ENCODE measurements at places on chromosomes 2 and 18.

DNA sequence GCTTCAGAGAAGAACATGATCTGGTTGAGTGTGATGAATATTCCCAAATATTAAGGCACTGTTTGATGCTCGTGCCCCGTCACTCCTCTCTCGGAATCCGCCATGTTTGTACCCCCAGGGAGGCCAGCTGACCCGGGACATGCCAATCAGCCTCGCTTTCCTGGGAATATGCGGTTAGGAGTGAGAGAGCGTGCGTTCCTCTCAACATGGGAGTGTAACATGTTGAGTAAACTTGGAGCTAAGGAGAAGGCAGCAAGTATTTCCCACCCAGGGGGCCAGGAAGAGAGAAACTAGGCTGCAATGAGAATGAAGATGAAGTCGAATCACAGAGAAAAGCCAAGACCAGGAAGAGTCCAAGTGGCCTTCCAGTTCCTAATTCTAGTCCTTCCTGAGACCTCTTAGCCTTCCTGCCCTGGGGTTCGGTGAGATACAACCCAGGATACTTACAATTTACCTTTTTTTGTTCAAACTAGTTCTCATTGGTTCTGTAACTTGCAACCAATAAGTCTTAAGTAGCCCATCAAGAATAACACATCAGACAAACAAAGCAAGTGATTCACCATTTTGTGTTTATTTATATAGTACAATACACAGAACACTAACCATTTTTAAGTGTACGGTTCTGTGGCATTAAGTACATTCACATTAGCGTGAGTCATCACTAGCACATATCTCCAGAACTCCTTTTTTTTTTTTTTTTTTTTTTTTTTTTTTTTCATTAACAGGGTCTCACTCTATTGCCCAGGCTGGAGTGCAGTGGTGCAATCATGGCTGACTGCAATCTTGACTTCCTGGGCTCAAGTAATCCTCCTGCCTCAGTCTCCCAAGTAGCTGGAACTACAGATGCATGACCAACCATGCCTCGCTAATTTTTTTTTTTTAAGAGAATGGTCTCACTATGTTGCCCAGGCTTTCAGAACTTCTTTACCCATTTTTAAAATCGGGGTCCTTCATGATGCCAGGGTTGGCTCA is 36.4 kb upstream of the SLC1A4 start:
- no peak for DNase-seq

DNA sequence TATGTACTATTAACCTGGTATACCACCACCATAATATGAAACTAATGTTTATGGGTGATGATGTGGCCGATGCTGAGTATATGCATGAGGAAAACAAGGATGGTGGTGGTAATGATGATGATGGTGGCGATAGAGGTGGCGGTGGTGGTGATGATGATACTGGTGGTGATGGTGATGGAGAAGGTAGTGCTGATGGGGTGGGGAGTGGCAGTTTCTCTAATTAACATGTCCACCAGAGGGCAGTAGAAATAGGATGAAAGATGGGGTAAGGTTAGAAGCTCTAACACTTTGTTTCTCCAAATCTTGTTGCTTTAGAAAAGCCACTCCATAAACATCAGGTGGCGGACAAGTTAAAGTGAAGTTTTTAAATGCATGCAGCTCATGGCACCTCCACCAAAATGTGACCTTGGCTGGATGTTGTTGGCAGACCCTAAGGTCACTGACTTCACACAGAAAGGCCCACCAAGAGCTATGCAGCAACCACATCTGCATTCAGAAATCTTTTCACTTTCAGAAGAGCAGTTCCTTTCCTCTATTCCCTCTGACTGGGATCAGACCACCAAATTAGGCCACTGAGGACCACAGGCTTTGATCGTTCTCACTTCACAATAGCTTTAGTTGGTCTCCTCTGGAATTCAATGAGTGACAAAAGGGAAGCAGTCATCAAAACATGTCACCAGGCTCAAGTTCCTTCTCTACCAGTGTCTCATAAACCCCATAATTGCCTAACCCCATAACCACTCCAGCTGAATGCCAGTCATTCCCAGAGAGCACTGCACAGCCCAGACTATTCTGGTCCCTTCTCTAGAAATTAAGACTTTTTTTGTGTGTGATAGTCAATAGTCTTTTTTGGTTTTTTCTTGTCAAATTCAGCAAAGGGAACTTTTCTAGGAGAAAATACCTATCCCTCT is 7.5 kb upstream of the BCL11A start:
- DNase-seq: peak; percentile 87

DNA sequence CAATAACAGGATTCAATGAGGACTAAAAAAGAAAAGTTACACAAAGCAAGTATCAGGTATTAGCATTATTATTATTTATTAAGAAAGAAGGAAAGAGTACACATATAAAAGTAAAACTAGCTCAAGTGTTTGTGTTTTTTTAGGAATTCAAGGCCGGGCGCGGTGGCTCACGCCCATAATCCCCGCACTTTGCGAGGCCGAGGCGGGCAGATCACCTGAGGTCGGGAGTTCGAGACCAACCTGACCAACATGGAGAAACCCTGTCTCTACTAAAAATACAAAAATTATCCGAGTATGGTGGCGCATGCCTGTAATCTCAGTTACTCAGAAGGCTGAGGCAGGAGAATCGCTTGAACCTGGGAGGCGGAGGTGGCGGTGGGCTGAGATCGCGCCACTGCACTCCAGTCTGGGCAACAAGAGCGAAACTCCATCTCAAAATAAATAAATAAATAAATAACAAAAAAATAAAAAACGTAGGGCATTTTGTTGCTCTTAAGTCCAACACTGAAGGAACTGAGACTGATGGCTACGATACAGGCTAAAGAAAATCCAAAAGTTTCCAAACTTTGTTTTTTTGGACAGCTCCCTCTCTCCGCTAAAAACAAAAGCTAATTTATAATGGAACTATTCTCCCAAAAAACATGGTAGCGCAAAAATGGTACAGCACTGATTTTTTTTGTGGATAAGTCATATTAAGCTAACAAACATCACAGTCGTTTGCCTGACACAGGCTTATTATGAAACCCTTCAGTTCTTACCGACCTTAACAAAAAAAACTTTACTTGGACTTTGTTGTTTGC is 1.7 kb downstream of the TRAPPC8 start:
- no peak for DNase-seq

- peak; percentile 48 for DNase-seq
These were observed 20.6 kb downstream of the TMEM87B start for GRCh38 chr2:112075490-112076260.

DNA sequence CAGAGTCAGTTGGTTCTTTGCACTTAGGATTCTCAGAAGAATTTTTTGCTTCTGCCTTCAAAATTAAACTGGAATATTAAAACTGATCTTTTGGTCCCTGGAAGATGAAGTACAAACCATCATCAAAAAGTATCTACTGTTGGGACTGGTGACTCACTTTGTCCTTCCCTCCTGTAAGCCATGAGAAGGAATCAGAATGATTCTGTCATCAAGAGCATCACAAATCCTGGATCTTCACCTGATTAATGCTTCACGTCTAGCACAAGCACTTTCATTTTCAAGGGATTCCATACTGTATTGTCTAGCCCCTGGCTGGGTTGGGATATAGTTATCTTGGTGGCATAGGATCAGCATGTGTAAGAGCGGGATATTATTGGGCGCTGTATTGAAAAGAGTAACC is 69.3 kb upstream of the CYP1B1 start:
- no peak for DNase-seq

- no peak for DNase-seq
These were observed 15.8 kb upstream of the FEZ2 start for GRCh38 chr2:36613801-36614200.

DNA sequence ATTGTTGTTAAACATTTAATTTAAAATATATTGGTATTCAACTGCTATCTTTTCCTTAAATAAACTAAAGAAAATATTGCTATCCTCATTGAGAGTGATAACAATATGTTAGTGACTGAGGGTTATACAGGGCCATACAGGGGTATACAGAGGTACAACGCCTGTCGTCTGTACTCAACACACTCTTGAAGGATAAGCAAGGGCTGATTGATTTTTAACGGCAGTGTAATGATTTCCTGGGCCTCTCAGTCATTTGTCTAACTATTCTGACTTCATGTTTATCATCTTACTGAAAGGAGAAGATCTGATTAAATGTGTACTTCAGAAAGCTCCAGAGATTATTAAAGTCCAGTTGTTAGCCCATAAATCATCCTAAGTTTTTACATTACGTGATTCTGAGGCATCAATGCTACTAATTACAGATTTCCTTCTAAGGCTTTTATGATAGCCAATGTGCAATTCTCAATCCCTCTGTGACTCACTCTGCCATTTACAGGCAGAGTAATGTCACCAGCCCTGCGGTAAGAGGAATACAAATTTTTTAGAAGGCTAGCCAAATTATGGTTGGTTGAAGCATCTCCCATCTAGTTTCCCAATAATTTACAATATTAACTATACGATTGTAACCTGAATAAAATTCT is 893.0 kb upstream of the CHAC2 start:
- no peak for DNase-seq

DNA sequence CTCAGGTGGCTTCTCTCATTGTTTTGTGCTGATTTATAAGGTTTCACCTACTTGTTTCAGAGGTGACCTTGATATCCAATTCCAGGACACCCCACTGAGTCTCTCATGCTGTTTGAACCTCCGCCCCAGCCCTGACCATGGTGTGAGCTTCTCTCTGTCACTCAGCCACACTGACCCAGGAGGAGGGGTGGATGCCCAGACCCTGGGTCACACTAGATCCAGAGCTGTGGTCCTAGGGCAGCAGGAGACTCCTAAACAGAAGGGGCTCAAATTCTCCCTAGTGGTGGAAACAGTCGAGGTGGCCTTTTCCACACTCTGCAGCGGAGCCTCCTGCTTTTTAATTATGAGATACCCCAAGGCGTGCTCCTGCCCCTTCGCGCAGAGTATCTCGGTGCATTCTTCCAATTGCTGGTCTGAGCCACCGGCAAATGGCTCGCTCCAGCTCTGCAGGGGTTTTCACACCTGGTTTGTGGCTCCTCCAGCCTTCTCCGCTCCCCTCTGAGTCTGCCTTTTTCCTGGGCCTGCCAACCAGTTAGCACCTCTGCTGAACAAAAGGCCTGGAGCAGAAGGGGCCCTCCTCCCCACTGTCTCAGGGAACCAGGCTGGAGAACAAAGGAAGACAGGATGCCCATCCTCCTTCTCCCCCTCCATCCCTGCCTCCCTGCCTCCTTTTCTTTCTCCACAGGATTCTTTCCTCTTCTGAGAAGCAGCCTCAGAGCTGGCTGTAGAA is 147.3 kb upstream of the SPRED2 start:
- no peak for DNase-seq

- no peak for DNase-seq
These were observed 249.2 kb upstream of the SLC39A10 start for GRCh38 chr2:195407783-195408182.

GRCh38 chr2:155830817-155831579 is 501.5 kb downstream of the NR4A2 start:
- no peak for DNase-seq

DNA sequence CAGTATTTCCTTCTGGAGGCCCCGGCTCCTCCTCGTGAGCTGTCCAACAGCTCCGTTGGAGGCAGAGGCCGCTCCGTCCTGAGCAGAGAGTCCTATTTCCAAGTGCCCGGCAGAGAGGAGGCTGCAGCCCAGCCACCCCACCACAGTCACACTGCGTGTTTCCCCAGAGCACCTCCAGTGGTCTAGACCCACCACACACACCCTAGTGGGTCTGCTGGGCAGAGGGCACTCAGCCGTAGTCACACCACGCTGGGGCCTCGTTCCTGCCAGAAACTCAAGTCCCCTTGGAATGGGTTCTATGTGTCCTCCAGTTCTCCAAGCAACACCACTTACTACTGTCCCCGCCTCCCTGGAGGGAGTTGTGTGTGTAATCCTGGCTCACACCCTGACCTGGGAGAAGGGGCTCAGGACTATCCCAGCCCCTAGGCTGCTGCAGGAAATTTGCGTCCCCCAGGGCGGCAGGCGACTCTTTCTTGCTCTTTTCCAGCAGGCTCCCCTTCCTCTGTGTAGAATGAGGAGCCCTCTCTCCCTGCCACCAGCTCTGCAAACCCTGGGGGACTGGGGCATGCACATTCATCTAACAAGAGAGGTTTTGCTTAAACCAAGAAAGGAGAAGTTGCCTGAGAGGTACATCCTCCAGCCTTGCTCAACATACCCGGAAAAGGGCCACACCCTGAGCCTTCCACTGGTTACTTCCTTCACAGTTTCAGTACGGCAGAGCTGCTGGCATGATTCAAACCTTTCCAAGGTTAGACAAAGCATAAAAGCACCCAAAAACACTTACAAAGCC is 114.1 kb downstream of the NDUFA10 start:
- peak; percentile 79 for DNase-seq

DNA sequence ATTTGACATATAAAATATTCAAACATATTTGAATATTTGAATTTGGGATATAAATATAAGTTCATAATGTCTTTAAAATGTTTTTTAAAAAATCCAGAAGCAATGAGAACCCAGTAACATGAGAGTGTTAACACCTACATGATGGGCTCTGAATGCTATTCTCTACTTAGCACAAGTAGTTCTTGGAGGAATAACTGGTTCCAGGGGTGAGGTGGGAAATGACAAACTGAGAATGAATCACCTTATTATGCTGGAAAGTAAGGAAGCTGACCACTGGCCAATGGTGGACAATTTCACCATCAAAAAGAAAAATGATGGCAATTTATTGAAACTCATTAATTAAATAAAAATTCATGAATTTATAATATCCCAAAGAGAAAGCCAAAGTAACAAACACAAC is 79.6 kb upstream of the NABP1 start:
- no peak for DNase-seq

GRCh38 chr2:47485751-47486300 is 82.9 kb downstream of the MSH2 start:
- DNase-seq: no peak

- DNase-seq: no peak
These were observed 15.9 kb downstream of the TRIB2 start for GRCh38 chr2:12732651-12733050.

DNA sequence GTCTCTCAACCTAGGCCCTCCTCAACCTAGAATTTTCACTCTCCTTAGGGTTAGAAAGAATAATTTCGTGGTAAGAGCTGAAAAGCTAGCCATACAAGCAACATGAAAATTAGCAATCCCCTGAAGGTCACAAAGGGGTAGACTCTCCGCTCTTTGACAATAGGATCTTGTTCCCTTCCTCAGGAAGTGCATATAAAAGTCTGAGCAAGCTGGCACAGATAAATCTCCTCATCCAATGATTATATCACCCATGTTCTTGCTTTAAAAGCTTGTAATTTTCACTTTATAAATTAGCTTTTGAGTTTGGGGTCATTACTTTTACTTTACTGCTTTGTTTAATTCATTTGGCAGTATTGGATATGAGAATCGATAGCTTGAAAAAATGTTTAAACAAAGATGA is 852.3 kb upstream of the CRIM1 start:
- no peak for DNase-seq

- DNase-seq: no peak
These were observed 75.4 kb downstream of the CD8B2 start for GRCh38 chr2:106562268-106563186.

Data from KBM-7 (cell line).